Islet precursor cell (in vitro differentiated cells): ENCODE measurements at places on chromosomes 3 and 15.
A peak's percentile ranks its signal among the peaks of the same experiment; 100 is the strongest.

- no peak for DNase-seq
Observed at GRCh38 chr15:75924576-75924975, 20.9 kb downstream of the FBXO22 start.

GRCh38 chr15:57611938-57612337, 20.2 kb downstream of the MYZAP start:
- peak; percentile 58 for DNase-seq

DNA sequence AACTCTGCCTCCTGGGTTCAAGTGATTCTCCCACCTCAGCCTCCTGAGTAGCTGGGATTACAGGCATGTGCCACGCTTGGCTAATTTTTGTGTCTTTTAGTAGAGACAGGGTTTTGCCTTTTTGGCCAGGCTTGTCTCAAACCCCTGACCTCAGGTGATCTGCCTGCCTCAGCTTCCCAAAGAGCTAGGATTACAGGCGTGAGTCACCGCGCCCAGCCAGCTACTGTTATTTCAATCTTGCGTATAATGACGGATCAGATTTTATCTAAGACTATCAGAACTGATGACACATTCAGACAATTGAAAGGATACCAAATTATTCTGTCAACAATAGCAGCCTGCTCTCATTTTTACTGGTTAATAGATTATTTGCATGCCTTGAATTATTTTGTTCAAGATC, 612.2 kb downstream of the ZIC1 start:
- DNase-seq, result no peak

- no peak for DNase-seq
Observed at GRCh38 chr15:97504031-97504792, 456.3 kb upstream of the ARRDC4 start.

DNA sequence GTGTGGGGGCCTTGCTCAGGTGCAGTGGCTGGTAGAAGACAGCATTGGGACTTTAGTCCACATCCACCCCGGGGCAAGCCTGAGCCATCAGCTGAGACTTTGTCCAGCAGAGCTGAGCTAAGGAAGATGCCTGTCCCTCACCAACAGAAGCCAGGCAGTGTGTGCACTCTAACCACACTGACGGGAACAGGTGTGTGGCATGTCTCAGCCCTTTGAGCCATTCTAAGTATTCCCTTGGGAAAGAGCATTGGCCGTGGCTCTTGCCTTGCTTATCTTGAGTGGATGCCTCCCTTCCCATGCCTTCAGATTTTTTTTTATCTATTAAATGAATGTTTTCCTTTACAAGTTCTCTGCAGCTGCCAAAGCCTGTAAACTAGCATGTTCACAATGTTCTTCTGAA, 3.5 kb downstream of the GABRA5 start:
- DNase-seq, result no peak

- DNase-seq, result peak; percentile 51
Observed at GRCh38 chr3:197880491-197881269, 69.3 kb upstream of the RPL35A start.

DNA sequence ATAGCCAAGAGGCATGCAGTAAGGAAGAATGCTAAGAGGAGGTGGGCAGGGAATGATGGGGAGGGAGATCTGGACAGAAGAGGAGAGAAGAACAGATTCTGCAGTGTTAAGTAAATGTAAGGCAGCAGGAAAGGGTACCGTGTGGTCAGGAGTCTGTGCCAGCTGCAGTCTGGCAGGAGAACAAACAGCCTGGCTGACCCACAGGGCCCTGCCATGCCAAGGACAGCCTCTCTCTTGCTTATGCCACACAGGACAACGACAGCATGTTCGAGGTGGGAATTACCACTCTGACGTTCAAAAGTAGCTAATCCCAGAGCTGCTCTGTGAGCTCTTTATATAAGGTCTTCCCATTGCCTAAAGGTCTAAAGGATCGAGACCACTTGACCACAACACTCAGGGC, 31.3 kb downstream of the DAPK2 start:
- DNase-seq, result no peak

DNA sequence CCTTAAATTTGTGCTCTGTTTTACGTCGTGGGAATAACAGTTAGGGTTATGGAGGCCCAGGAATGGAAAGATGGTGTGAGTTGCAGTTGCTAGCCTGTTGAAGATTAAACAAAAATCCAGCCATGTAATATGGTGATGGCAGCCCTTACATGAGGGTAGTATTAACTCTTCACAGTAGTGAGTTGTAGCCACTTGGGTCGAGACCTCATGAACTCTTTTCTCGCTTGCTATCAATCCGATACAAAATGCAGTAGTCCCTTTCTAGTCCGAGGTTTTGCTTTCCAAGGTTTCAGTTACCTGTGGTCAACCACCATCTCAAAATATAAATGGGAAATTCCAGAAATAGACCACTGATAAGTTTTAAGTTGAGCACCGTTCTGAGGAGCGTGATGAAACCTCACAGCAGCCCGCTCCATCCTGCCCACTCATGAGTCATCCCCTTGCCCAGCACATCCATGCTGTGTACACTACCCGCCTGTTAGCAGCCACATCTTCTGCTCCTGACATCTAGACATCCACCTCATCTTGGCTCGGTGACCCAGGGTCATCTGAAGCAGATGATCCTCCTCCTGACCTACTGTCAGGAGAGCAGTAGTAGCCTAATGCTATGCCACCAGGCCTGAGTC, 177.9 kb downstream of the CDIN1 start:
- DNase-seq, result no peak

DNA sequence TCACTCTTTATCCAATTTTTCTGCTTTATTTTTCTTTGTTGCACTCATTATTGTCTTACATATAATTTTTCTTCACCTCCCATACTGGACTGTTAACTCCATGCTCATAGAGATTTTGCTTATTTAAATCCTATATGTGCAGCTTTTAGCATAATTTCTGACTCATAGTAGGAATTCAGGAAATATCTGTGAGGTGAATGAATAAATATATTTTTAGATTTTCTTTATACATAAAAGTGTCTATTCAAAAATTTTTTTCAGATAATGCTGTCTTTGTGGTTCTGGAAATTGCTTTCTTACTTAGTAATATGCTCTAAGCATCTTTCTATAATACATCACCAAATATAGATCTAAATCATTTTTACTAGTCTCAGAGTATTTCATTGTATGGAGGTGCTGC, 191.8 kb upstream of the SUCLG2 start:
- DNase-seq, result no peak

DNA sequence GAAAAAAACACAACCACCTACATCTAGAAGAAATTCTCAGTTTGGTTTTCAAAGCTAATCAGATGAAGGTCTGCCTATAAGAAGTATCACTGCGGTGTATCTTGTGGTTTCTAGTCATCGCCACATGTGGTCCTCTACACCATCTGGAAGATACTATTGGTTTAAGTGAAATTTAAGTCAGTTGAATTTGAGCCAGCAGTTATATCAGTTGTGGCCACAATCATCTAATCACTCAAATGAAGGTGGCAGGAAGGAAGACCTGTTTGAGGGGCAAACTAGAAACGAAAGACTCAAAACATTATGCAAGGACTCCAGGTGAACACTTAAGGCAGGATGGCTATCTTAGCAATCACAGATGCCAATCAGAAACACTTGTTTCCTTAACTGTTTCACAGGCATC, 48.7 kb downstream of the ETV5 start:
- no peak for DNase-seq

GRCh38 chr3:31705736-31706135, 173.0 kb downstream of the STT3B start:
- no peak for DNase-seq
